ENCODE measurements at places on chromosomes 5 and 9.

DNA sequence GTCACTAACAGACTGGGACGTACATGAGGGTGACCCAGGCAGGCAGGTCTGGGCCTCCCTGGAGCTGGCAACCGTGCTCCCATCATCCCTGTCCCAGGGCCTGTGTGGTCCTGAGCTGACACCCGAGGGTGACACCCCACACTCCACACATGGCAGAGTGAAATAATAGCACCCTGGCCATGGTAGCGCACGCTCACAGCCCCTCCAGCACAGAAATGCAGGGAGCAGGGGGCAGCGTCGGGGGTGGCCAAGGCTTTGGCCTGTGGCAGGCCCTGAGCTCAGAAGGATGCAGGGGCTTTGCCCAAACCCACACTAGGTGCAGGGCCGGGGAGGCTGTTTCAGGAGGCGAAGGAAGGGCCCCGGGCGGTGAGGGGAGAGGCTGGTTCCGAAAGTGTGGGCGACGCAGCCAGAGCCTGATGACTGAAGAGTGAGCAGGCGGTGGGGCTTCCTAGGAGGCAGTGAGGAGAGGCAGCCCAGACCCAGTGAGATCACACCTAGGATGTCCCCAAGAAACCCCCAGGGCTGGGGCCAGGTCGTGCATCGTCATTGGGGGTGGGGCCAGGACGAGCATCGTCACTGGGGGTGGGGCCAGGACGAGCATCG, 12.9 kb downstream of the OR2V2 start:
- peak; percentile 92 for DNase-seq

DNA sequence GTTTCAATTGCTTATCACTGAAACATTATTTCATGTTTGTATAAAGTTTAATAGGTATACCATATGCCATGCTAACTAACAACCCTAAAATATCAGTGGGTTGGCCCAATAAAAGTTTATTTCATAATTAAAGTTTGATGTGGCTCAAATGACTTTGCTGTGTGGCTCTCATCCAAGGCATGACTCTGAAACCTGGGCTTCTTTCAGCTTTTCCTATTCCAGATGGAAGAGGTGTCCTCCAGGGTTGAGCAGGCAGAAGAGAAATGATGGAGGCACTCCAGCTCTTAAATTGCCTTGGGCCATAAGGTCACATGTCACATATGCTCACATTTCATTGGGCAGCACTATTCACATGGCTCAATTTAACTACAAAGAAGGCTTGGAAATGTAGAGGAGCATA, 101.9 kb downstream of the MACIR start:
- DNase-seq: no peak

GRCh38 chr5:33557605-33558004, 116.8 kb downstream of the TARS1 start:
- DNase-seq: no peak

DNA sequence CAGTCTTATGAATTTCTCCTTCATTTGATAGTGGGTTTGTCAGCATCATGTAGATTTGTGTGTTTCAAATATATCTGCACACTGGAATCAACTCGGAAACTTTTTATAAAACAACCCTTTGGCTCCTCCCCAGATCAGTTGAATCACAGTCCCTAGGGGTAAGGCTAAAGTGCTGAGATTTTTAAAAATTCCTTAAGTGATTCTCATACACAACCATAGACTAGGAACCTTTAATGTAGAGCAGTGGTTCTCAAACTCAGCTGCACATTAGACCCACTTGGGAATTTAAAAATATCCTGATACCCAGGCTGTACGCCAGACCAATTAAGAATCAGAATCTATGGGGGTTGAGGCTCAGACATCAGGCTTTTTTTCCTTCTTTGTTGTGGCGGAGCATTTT, 17.5 kb upstream of the JAK2 start:
- DNase-seq: no peak

DNA sequence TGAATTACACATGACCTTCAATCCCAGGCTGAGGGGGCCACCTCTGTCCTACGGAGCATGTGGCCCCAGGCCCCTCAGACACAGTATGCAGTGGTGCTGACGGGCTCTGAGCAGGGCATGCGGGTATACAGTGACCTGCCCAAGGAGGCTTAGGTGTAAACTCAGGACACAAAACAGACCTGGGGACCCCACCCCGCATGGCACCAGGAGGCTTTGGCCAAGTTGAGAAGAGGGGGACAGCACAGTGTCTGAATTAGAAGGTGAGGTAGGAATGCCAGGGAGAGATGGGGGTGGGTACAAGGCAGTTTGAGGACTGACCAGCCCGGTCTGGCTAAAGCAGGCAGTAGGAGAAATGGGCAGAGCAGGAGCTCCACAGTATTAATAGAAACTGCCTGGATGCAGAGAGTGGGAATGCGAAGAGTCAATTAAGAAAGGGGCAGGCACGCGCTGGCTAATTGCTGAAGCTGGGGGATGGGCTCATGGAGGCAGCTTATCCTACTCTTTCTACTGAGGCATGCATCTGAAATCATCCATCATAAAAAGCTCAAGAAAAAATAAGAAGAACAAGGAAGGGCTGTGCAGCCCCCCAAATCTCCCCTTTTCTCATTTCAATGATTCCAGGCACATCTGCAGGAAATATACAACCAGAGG, 109.0 kb downstream of the GABBR2 start:
- no peak for DNase-seq

GRCh38 chr5:126681970-126682369, 81.2 kb downstream of the PHAX start:
- DNase-seq: no peak

GRCh38 chr5:33841891-33842290, 49.9 kb downstream of the ADAMTS12 start:
- DNase-seq: no peak

- DNase-seq: no peak
Measured at GRCh38 chr5:126995689-126996088, 34.7 kb downstream of the MARCHF3 start.

- peak; percentile 67 for DNase-seq
Measured at GRCh38 chr5:120457839-120458507, 6.1 kb upstream of the PRR16 start.

- no peak for DNase-seq
Measured at GRCh38 chr9:89564346-89564878, 40.4 kb upstream of the GADD45G start.

- DNase-seq: no peak
Measured at GRCh38 chr5:118506217-118506852, 482.0 kb downstream of the DTWD2 start.

DNA sequence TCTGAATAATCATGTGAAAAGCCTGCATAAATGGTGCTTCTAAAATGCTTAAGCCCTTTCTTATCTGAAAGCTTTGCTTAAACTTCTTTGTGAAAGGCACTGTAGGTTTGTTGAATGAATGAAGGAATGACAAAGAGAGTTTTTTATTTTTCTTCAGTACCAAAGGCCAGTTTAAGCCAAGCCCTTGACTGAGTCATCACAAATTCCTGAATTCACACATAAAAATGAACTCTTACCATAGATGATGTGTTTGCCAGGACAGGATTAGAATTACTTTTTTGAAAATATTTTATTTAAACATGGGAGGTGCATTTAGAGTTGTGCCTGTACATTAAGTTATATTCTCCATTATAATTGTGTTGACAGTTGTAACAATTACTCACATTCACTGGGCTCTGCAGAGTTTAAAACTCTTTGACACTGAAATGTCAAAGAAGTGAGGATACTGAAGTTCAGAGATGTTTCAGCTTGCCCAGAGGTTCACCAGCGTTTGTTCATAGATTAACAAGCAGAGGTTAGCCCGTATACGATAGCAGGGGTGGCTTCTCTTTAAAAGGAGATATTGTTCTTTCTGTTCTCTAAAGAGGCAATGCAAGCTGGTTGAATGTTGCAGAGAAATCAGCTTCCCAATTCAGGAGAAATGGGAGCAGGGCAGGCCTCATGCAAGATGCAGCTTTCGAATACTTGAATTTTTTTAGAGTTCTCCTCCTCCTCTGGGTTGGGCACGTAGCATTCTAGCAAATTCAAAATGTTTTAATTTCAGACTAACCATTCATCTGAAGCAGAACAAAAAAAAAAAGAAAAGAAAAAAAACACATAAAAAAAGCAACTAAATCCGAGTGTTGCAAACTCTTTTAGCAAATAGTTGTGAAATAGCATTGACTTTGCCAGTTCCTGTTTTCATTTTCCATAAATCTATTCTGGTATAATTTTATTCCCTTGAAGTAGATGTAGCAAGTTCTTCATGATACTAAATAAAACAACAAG, 358.7 kb upstream of the KLF4 start:
- no peak for DNase-seq

DNA sequence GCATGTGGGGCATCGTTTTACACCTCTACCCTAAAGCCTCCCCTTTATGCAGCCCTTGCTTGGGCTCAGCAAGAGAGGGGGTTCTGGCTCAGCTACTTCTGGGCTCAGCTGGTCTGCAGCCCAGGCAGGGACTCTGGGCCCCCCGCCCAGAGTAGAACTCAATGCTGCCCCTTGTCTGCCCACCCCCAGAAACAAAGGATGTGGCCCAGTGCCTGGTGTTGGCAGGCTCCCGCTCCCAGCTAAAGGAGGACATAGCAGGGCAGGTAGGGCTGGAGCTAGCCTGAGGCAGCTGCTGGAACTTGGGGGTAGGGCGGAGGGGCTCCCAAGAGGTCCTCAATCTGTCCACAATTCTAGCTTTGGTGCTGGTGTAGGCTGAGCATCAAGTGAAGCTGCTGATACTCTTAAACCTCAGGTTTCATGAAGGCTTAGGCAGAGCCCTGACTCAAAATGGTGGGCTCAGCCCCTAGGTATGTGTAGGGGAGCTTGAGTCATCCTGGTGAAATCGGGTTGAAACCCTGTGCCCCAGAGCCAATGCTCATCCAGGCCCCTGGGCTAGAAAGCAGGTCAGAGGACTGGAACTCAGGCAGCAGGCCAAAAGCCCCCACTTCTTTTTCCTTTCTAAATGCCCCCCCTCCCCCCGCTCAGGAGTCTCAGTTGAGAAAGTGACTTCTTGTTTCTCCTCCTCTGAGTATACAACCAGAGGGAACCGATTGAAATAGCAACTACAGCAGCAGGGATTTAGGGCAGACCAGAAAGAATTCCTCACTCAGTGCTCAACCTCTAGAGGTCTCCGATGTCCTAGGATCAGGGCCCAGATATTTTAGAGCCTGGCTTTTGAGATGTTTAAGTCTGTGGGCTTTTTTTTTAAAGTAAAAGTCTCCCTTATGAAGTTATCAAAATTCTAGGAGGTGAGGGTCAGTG, 11.4 kb downstream of the PSD2 start:
- DNase-seq: no peak

DNA sequence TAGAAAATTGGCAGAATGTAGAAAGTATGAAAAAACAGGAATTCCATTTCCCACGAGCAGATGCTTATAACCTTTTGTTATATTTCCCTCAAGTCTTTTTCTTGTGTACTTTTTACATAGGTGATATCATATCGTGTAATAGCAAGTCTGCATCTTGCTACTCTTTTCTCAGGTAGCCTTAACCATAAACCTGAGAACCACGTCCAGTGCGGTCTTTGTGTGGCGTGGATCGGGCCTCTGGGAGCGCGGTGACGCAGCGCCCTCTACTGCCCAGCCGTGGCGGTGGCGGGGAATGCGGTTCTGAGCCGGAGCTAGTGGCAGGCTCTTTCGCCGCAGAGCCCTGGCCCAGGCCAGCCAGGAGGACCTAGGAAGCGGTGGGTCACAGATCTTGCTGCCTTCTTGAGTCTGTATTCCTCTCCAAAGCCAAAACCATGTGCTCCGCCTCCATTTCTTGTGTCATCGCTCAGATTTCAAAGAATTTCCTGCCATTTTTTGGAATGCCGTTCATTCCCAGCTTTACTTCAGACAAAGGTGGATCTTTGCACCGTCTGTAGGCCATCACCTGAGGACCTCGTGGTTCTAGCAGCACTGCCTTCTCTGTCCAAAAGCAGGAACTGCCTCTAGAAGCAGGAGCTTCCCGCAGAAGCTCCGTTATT, 71.9 kb downstream of the MVB12B start:
- peak; percentile 80 for DNase-seq

- DNase-seq: no peak
Measured at GRCh38 chr5:54388811-54389210, 66.7 kb upstream of the HSPB3 start.

GRCh38 chr9:93651521-93651950, 75.2 kb downstream of the PHF2 start:
- DNase-seq: no peak

GRCh38 chr9:77598524-77598923, 49.6 kb downstream of the GNA14 start:
- no peak for DNase-seq

- no peak for DNase-seq
Measured at GRCh38 chr5:112957036-112957808, 19.4 kb upstream of the DCP2 start.

DNA sequence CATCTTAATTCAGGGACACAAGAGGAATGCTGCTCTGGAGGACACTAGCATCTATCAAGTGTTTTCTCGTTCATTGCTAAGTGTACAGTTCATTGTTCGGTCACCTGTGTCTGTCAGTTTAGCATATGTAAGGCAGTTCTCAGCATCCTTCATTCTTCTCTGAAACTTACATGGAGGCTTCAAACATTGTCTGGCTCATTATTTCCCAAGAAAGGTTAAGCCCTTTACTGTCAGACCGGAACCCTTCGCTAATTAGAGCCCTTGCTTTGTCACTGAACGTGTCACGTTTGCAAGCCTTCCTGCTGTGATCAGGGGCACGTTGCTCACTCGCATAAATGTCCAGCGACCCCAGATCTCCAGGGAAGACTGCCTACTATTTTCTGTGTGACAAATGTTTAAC, 62.3 kb upstream of the RIOK2 start:
- DNase-seq: no peak

- DNase-seq: no peak
Measured at GRCh38 chr5:159671886-159672285, 244.4 kb upstream of the ADRA1B start.

DNA sequence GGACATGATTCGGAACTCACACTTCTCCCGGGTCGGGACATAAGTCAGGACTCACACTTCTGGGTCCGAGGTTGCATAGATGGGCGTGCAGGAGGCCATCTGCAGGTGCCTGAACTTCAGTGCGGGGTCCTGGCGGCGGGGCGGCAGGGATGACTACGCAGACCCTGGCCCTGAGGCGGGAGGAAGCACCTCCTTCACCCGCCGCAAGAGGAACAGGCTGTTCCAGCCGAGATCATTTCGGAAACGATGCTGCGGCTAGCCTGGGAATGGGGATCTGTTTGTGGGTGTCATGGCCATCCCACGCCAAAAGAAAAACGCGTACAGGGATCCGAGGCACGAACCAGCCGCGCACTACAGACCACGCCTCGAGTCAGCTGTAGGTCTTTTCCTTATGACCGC, 196.6 kb downstream of the TTLL11 start:
- no peak for DNase-seq
